ENCODE measurements at places on chromosomes 2 and 18. TPM values are rescaled to one million over a fixed set of nuclear protein-coding genes. Genes with fewer than 3 reads are reported as not detected.

DYNAP gene
- total RNA-seq: not detected

TNFAIP6 gene
- 5.2 TPM for total RNA-seq

KCNG2 gene
- total RNA-seq: 1.1 TPM

EPB41L3 gene
- 116 TPM for total RNA-seq

OTOF gene
- 0.06 TPM for total RNA-seq

SERPINB12 gene
- not detected for total RNA-seq

LRRC30 gene
- total RNA-seq: not detected

PXDN gene
- 100 TPM for total RNA-seq

ING5 gene
- total RNA-seq: 30.7 TPM

ROCK2 gene
- 97.9 TPM for total RNA-seq

MOB4 gene
- total RNA-seq: 24.9 TPM

EPAS1 gene
- 414 TPM for total RNA-seq

SLC11A1 gene
- 56.1 TPM for total RNA-seq

ANKRD23 gene
- total RNA-seq: 5.4 TPM

IL37 gene
- total RNA-seq: not detected

SH3RF3 gene
- 22.8 TPM for total RNA-seq

ALLC gene
- not detected for total RNA-seq

SMAD7 gene
- 98.8 TPM for total RNA-seq

FAM228A gene
- 3.9 TPM for total RNA-seq

CCDC68 gene
- 4.4 TPM for total RNA-seq

FRZB gene
- total RNA-seq: 122 TPM

USP14 gene
- total RNA-seq: 45.8 TPM

B3GNT7 gene
- total RNA-seq: 4.0 TPM

PTH2R gene
- not detected for total RNA-seq

HRH4 gene
- total RNA-seq: 0.15 TPM
